ENCODE measurements at places on chromosomes 6 and 20. TPM values are rescaled to one million over a fixed set of nuclear protein-coding genes. Genes with fewer than 3 reads are reported as not detected.

LCA5 gene
- 0.93 TPM for total RNA-seq

JAG1 gene
- 37.3 TPM for total RNA-seq

C6orf15 gene
- not detected for total RNA-seq

MPC1 gene
- total RNA-seq: 4.2 TPM

MICA gene
- total RNA-seq: 29.5 TPM

SULF2 gene
- 22.1 TPM for total RNA-seq

BMP6 gene
- 14.2 TPM for total RNA-seq

KHDC1L gene
- 0.26 TPM for total RNA-seq

MOG gene
- not detected for total RNA-seq

FAM83C gene
- total RNA-seq: 0.14 TPM

ZBTB12 gene
- total RNA-seq: 2.9 TPM

RAB44 gene
- 0.03 TPM for total RNA-seq

VGLL2 gene
- not detected for total RNA-seq

LPA gene
- total RNA-seq: 0.10 TPM

LSM14B gene
- 23.4 TPM for total RNA-seq

MYL9 gene
- 27.1 TPM for total RNA-seq

EIF2S2 gene
- 87.2 TPM for total RNA-seq

TCF21 gene
- total RNA-seq: 0.06 TPM

FAM83B gene
- total RNA-seq: 0.02 TPM

SAMD3 gene
- total RNA-seq: not detected

CNKSR3 gene
- total RNA-seq: 10.4 TPM

CAP2 gene
- 10.2 TPM for total RNA-seq

HSPA1L gene
- 1.2 TPM for total RNA-seq

TMEM244 gene
- total RNA-seq: not detected

OXT gene
- not detected for total RNA-seq

ADGRB3 gene
- total RNA-seq: not detected

BPIFB4 gene
- total RNA-seq: not detected

All from A549 treated with AZD2906 at 1 μM for 4 hours (cell line).